ENCODE measurements at places on chromosomes 7 and 10.
A peak's percentile ranks its signal among the peaks of the same experiment; 100 is the strongest.

GRCh38 chr7:77691892-77692491 lies 4.3 kb upstream of the RSBN1L start:
- DNase-seq: no peak

GRCh38 chr7:115526278-115526677 lies 504.3 kb downstream of the TFEC start:
- DNase-seq: no peak

- DNase-seq: no peak
Observed at GRCh38 chr7:38316733-38317360, 43.4 kb upstream of the TARP start.

DNA sequence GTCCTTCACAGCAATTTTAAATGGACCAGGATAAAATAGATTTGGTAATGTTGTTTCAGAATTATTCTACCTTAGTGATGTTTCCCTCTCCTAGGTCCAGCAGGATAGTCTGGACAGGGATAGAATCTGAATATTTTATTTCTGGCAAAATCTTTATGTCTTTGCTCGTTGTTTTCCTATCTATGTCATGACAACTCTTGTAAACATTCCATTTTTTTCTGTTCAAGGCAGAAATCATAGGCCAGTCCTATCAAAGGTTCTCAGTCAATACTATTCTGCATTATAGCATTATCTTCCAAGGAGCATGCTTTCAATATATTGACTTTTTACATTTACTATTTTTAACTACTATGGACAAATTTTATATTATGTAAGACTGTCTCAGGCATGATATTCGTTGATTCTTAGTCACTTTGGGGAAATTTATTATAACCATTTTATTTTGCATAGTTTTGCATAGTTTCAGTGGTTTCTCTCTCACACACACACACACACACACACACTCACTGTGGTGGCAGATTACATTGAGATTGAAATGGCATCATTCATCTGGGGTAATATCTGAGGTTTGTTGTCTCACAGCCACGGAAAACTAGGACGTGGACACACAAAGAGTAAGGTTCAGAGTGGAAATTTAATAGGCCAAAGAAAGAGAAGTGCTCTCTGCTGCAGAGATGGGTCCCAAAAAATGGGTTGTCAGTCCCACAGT lies 17.2 kb downstream of the TAS2R60 start:
- peak; percentile 23 for DNase-seq
